Activated CD8-positive, alpha-beta memory T cell treated with anti-CD3 and anti-CD28 coated beads for 1 hour (primary cell): ENCODE measurements at places on chromosomes 2 and 18.

- DNase-seq = no peak
These were observed 140.7 kb downstream of the RND3 start for GRCh38 chr2:150346806-150347205.

DNA sequence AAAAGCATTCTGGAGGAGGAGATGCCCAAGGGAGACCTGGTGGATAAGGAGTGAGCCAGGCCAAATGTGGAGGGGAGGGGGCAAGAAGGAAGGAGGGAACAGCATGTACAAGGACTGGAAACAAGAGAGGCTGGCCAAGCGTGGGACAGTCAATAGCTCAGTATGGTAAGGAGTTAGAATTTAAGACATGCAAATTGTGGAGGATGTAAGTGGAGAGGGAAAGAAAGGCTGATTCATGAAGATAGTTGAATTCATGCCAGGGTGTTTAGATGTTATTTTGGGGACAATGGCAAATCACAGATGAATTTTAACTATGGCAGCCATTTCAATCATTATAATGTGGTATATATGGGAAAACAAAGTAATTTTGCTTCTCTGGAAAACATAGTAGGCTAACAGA lies 462.3 kb downstream of the MEIS1 start:
- no peak for DNase-seq

DNA sequence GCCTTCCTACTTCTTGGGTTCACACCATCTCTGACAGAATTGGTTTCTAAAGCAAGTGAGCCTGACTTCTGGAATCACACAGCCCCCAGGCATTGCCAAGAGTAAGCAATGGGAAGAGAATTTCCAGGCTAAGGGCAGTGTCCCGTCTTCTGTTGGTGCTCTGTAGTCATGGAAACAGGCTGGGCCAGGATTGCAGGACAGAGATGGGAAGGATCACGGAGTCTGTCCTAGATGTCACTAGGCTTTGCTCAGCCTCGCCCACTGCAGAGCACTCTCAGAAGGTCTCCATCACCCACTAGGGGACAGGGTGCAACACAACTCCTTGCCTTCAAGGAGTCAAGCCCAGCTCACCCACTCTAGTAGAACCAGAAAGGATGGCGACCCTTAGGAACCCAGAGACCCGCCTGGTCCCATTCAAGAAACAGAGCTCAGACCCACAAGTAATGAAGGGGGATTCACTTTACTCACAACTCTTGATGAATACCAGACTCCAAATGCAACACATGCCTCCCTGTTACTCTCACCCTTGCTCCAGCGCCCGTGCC lies 48.6 kb upstream of the TEX51 start:
- no peak for DNase-seq

DNA sequence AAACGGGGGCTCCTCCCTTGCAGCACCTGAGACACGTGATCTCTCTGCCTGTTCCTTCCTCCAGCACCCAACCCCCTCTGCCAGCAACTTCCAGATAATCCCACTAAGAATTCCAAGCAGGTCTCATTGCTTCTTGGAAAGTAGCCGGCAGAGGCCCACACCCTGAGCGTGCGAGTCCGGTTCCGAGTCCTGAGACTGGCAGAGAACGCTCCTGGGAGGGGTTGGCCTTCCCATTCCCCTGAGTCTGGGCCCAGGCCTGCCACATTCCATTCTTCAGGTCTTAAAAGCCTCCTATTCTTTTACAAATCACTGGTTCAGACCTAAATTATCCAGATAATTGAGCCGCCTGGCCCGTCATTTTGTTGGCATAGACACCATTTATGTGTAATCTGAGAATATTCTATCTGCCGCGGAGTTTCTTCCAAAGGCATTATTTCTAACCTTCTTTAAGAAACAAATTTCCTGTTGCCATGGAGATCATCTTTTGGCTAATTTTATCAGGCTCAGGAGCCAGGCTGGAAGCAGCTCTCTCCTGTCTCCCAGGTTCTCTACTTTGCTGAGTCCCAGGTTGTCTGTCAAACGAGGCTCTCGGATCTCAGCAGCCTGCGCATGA lies 165.4 kb downstream of the MYCN start:
- DNase-seq = no peak

DNA sequence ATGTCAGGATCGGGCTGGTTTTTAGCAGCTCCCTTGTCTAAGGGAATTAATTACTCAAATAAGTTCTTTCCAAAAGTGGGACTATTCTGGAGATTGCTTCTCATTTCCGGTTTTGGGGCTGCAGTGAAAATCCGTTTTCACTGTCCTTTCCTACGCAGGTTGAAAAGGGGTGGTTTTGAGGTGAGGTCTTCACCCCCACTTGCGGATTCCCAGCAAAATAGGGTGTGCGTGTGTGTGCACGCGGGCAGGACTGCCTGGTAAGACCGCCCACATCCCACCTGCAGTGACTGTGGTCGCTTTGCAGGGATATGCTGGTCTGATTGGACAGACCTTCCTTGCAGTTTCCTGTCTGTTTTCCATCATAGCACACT lies 472 bp upstream of the PLEKHM3 start:
- no peak for DNase-seq

DNA sequence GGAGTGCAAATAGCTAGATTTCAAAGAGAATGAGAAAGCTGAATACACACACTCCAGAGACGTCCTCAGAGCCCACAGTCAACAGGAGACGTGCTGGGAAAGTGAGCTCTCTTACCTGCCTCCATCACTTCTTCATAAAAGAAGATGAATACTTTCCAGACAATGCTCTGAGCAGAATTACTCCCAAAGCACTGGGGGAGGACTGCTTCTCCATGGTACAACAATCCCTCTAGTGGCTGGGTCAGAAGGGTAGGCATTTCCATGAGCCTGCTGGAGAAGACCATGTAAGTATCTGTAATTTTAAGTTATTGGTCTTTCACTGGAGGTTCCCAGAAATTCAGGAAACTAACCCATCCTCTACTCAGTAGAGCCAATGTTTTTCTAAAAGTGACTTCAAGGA lies 190.3 kb downstream of the RBM43 start:
- DNase-seq = no peak

GRCh38 chr2:105621038-105621437 lies 123.7 kb upstream of the NCK2 start:
- no peak for DNase-seq

- no peak for DNase-seq
These were observed 68.3 kb downstream of the TET3 start for GRCh38 chr2:74052732-74053710.

GRCh38 chr18:69177702-69178101 lies 223.0 kb upstream of the DOK6 start:
- no peak for DNase-seq

DNA sequence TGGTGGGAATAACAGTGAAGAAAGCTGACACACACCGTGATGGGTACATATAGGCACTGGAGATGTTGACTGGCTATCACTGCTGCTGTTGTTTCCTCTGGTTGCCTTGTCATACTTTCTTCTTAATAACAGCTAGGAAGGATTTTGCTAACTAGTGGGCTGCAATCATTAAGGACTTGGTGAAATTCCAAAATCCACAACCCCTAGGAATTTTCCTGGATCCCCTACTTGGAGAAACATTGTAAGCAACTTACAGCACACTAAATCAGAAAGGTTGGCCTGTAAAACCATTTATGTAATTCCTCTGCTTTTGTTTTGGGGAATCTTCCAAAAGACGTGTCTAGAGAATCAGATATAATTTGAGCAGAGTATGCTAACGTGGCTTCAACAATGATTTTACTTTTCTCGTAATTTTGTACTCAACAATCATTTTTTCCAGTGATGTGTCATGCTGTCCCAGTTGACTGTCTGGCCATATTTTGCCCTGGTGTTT lies 8.0 kb upstream of the COL3A1 start:
- DNase-seq = no peak

GRCh38 chr2:33326100-33326499 lies 150.3 kb upstream of the RASGRP3 start:
- DNase-seq = no peak

DNA sequence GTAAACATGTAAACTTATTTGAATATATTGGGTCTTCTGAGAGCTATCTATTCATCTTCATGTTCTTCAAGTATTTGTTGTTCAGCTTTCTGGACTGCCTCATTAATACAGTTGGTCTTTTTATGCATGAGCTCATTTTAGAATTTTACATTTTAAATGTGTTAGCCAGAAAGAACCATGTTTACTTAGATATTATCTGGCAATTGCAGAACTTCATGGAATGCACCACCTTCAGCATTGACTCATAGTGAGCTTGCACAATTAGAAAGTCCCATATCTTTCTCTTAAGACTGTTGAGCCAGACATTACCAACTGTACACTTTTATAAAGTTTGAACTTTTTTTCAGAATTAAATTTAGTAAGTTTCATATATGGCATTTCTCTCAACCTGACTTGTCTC lies 536.7 kb downstream of the RIT2 start:
- no peak for DNase-seq
